ENCODE measurements at places on chromosomes 3 and 15.

GRCh38 chr3:40719660-40720287 lies 195.0 kb downstream of the ZNF621 start:
- H3K4me1 ChIP-seq, result peaks cover 10% of the 10 kb centered on the region
- no peaks in the 10 kb centered on the region for H3K36me3 ChIP-seq

DNA sequence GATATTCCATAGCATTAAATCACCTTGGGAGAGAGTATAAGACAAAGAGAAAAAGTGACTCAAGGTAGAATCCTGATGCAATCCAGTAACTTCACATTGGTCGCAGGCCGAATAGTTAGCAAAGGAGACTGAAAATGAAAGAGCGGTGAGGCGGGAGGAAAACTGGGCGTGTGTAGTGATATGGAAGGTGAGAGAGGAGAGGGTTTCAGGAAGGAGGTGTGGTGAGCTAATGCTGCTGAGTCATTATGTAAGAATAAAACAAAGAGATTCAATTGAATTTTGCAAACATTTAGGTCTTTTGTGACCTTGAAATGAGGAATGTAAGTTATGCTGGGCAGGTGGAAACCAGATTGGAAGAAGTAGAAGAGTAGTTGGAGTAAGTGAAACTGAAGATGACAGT lies 235.3 kb downstream of the C3orf38 start:
- H3K4me1 ChIP-seq, result no peaks in the 10 kb centered on the region
- no peak for DNase-seq
- H3K27me3 ChIP-seq, result peaks cover 4% of the 10 kb centered on the region
- no peak overlapping the region for H3K4me3 ChIP-seq

GRCh38 chr3:184582646-184583577 lies 21.3 kb downstream of the EPHB3 start:
- H3K4me3 ChIP-seq, result peak overlapping the region; percentile 71
- peaks cover 4% of the 10 kb centered on the region for H3K27me3 ChIP-seq
- peak overlapping the region; percentile 96 for H3K27ac ChIP-seq

DNA sequence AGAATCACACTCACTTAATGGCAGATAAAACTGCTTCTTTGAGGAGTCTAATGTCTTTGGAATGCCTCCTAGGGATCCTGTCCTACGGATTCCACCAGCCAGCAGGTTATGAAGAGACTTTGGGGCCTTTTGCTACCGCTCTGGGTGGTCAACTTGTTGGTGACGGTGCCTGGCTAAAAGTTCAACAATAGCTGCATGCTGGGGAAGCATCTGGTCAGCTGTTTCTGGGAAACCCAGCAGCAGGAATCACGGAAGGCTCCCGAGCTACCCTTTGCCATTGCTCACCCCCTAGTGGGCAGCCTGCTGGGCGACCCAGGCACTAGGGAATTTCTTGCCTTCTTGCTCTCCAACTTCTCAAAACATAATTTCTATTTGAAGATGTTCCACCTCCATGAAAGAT lies 263.3 kb downstream of the NEK10 start:
- no peak overlapping the region for H3K4me3 ChIP-seq
- peak; percentile 23 for DNase-seq
- H3K36me3 ChIP-seq, result no peaks in the 10 kb centered on the region
- H3K27me3 ChIP-seq, result peaks cover 10% of the 10 kb centered on the region
- no peak overlapping the region for H3K27ac ChIP-seq

GRCh38 chr3:10738688-10739372 lies 77.2 kb upstream of the SLC6A11 start:
- H3K4me1 ChIP-seq, result no peaks in the 10 kb centered on the region
- no peaks in the 10 kb centered on the region for H3K36me3 ChIP-seq
- DNase-seq, result peak; percentile 89
- peaks cover 72% of the 10 kb centered on the region for H3K27me3 ChIP-seq
- no peak overlapping the region for H3K27ac ChIP-seq

- peaks cover 11% of the 10 kb centered on the region for H3K4me1 ChIP-seq
- H3K27me3 ChIP-seq, result peaks cover 3% of the 10 kb centered on the region
- no peak for DNase-seq
- no peak overlapping the region for H3K4me3 ChIP-seq
- no peaks in the 10 kb centered on the region for H3K36me3 ChIP-seq
These were observed 218.5 kb upstream of the TTC14 start for GRCh38 chr3:180383332-180384020.

- no peak overlapping the region for H3K4me3 ChIP-seq
- no peak overlapping the region for H3K27ac ChIP-seq
- no peak for DNase-seq
- H3K4me1 ChIP-seq, result no peaks in the 10 kb centered on the region
- H3K36me3 ChIP-seq, result peaks cover 22% of the 10 kb centered on the region
These were observed 11.3 kb downstream of the B3GALNT1 start for GRCh38 chr3:161093895-161094294.

GRCh38 chr3:112090887-112091586 lies 4.8 kb downstream of the C3orf52 start:
- peaks cover 3% of the 10 kb centered on the region for H3K27me3 ChIP-seq
- DNase-seq, result no peak
- peak overlapping the region; percentile 98 for H3K27ac ChIP-seq
- peaks cover 26% of the 10 kb centered on the region for H3K36me3 ChIP-seq
- H3K4me1 ChIP-seq, result peaks cover 86% of the 10 kb centered on the region
- H3K4me3 ChIP-seq, result peak overlapping the region; percentile 99

- DNase-seq, result no peak
- no peaks in the 10 kb centered on the region for H3K36me3 ChIP-seq
- H3K27ac ChIP-seq, result no peak overlapping the region
- H3K4me3 ChIP-seq, result no peak overlapping the region
- H3K4me1 ChIP-seq, result peaks cover 41% of the 10 kb centered on the region
- no peaks in the 10 kb centered on the region for H3K27me3 ChIP-seq
These were observed 735.0 kb downstream of the ROBO1 start for GRCh38 chr3:79032686-79033318.

GRCh38 chr3:44903751-44904150 lies 29.3 kb downstream of the TGM4 start:
- no peak for DNase-seq
- peaks cover 6% of the 10 kb centered on the region for H3K27me3 ChIP-seq
- no peaks in the 10 kb centered on the region for H3K36me3 ChIP-seq
- H3K27ac ChIP-seq, result no peak overlapping the region
- H3K4me1 ChIP-seq, result peaks cover 46% of the 10 kb centered on the region

GRCh38 chr3:38455639-38456430 lies 2.1 kb downstream of the ACVR2B start:
- peak overlapping the region; percentile 86 for H3K27ac ChIP-seq
- DNase-seq, result no peak
- peaks cover 30% of the 10 kb centered on the region for H3K36me3 ChIP-seq
- peak overlapping the region; percentile 99 for H3K4me3 ChIP-seq
- H3K4me1 ChIP-seq, result peaks cover 59% of the 10 kb centered on the region

DNA sequence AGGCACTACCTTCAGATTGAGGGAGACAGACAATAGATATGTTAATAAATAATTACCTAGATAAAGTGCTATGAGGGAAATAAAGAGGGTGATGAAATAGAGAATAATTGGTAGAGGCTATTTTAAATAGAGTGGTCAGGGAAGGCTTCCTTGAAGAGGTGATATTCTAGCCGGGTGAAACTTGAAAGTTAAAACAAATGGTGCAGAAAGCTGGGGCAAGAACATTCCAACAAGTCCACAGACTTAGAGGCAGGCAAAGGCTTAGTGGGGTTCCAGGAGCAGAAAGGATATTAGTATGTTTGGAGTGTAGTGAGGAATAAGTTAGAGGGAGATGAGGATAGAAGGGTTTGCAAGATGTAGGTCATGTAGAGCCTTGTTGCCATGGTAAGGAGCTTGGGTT lies 10.1 kb downstream of the HACD3 start:
- DNase-seq, result no peak
- peaks cover 10% of the 10 kb centered on the region for H3K4me1 ChIP-seq
- no peak overlapping the region for H3K4me3 ChIP-seq
- peak overlapping the region; percentile 15 for H3K27ac ChIP-seq
- peaks cover 78% of the 10 kb centered on the region for H3K36me3 ChIP-seq
- peaks cover 2% of the 10 kb centered on the region for H3K27me3 ChIP-seq

DNA sequence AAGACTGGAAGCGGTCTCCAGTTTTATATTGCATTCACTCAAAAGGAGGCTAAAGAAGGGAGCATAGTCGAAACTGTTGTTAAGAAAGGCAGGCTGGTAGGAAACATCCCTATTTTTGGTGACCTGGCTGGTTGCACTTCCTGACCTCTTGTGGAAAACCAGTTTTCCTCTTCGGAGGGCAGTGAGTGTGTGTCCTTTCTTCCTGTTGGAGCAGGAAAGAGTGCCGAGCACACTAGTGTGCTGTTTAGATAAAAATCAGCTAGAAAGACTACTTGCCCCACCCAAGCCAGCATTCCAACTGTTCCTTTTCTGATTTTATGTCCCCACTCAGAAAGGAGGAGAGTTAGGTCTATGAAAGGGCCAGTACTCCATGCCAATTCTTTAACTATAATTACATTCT lies 65.1 kb upstream of the CCR4 start:
- no peak for DNase-seq
- H3K4me3 ChIP-seq, result no peak overlapping the region

GRCh38 chr3:79521221-79521848 lies 246.5 kb downstream of the ROBO1 start:
- no peak overlapping the region for H3K4me3 ChIP-seq

GRCh38 chr3:27630885-27631284 lies 91.2 kb downstream of the EOMES start:
- peaks cover 6% of the 10 kb centered on the region for H3K27me3 ChIP-seq
- peaks cover 13% of the 10 kb centered on the region for H3K4me1 ChIP-seq
- DNase-seq, result no peak
- H3K27ac ChIP-seq, result no peak overlapping the region

DNA sequence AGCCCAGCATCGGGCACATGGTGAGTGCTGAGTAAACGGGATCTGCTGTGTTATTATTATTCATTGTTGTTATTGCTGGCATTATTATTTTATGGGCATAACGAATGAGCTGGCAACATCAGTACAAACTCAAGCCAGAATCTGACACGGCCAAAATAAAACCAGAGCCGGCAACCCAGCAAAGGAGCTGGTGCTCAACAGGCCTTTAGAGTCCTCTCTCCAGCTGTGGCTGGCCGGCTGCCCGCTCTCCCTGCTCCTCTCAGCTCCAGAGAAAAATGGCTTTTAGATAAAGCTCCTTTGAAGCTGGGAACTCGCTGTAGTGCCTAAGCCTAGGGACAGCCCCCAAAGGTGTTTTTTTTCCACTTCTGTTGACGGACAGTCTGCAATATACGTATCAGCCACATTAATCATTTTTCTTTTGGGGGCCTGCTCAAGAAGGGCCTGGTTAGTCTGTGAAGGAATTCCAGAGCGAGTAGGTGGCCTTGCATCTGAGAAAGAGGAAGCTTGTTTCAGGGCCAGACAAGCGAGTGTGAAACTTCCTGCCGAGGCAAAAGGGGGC lies 193.9 kb upstream of the UBE2E1 start:
- H3K27ac ChIP-seq, result peak overlapping the region; percentile 31
- H3K27me3 ChIP-seq, result no peaks in the 10 kb centered on the region
- no peak overlapping the region for H3K4me3 ChIP-seq
- peaks cover 15% of the 10 kb centered on the region for H3K4me1 ChIP-seq
- no peak for DNase-seq

- peak; percentile 30 for DNase-seq
- H3K4me1 ChIP-seq, result peaks cover 82% of the 10 kb centered on the region
- H3K36me3 ChIP-seq, result no peaks in the 10 kb centered on the region
These were observed 37.2 kb upstream of the DLG1 start for GRCh38 chr3:197335428-197336132.

DNA sequence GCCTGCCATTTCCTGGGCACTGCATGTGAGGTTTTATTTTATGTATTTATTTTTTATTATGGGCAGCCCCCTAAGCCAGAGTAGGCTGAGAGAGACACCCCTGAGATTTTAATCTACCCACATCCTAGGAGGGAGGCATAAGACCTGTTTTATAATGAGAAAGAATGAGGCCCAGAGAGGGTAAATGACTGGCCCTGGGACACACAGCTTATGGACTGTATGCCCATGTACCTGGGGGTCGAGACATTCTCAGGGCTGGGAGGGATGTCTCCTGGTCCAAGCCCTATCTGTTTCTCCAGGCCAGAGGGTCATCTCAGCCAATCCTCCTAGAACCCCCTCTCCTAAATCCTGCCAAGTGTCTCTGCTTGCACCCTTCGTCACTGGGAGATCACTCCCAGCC lies 6.1 kb downstream of the PLXND1 start:
- peaks cover 93% of the 10 kb centered on the region for H3K4me1 ChIP-seq
- DNase-seq, result no peak
- H3K27me3 ChIP-seq, result peaks cover 25% of the 10 kb centered on the region
- H3K36me3 ChIP-seq, result no peaks in the 10 kb centered on the region
- no peak overlapping the region for H3K4me3 ChIP-seq

DNA sequence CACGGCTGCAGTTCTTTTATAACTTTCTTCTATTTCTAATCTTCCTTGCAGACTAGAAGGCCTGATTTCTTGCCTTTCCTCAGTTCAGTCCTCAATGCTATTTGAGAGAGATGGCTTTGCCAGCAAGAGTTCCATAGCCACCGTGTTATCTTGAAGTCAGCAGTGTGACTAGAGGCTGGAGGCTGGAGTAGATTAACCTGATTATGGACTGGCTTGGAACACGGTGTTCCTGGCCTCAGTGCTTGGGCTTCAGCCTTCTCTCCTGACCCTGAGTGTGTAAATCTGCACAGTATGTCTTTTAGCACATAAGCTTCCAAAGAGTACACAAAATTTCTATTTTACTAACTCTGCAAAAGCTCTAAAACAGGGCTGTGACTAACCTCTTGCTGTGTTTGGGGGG lies 61.4 kb downstream of the CCDC54 start:
- H3K27me3 ChIP-seq, result peaks cover 6% of the 10 kb centered on the region
- peaks cover 7% of the 10 kb centered on the region for H3K4me1 ChIP-seq
- H3K27ac ChIP-seq, result no peak overlapping the region

DNA sequence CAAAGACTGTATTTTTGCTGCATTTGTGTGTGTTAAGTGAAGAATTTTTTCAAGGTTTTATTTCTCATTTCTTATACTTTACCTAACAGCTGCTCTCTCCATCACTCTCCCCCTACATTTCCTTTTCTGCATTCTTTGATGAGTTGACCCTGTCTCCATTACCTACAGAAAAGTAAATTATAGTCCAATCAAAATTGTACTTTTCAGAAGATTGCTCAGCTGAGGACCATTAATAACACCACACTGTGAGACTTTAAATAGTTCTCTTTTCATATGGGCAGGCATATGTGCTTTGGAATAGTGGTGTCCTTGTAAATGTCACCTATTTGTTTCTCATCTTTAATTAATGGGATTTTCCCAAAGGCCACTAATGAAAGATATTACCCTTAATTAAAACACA lies 234.7 kb upstream of the GPR149 start:
- no peak overlapping the region for H3K27ac ChIP-seq
- H3K4me3 ChIP-seq, result no peak overlapping the region
- H3K4me1 ChIP-seq, result peaks cover 8% of the 10 kb centered on the region
- DNase-seq, result no peak

- H3K27me3 ChIP-seq, result peaks cover 13% of the 10 kb centered on the region
- DNase-seq, result peak; percentile 70
- no peak overlapping the region for H3K27ac ChIP-seq
- peak overlapping the region; percentile 68 for H3K4me3 ChIP-seq
These were observed 57.8 kb upstream of the HRH1 start for GRCh38 chr3:11096266-11097139.

Data from nephron progenitor cell (in vitro differentiated cells).